ENCODE measurements at places on chromosomes 13 and 19.

GRCh38 chr19:463483-464207 lies 2.8 kb upstream of the SHC2 start:
- DNase-seq: no peak

GRCh38 chr19:1968279-1969175 lies 27.6 kb downstream of the CSNK1G2 start:
- DNase-seq: no peak

- DNase-seq: no peak
These were observed 97.5 kb downstream of the RAB20 start for GRCh38 chr13:110463871-110464510.

- DNase-seq: no peak
These were observed 8.6 kb downstream of the ANO8 start for GRCh38 chr19:17325881-17326594.

- DNase-seq: no peak
These were observed 13.6 kb upstream of the ZNF765 start for GRCh38 chr19:53381376-53381775.

- DNase-seq: no peak
These were observed 8.9 kb downstream of the CACNG8 start for GRCh38 chr19:53971673-53972072.

- peak; percentile 53 for DNase-seq
These were observed 5.8 kb upstream of the DMKN start for GRCh38 chr19:35519291-35519690.

- DNase-seq: no peak
These were observed 11.8 kb upstream of the CD70 start for GRCh38 chr19:6602729-6603114.

- DNase-seq: no peak
These were observed 19.3 kb downstream of the RUBCNL start for GRCh38 chr13:46367617-46368327.

- DNase-seq: no peak
These were observed 3.0 kb upstream of the GRAMD1A start for GRCh38 chr19:34997071-34997617.

DNA sequence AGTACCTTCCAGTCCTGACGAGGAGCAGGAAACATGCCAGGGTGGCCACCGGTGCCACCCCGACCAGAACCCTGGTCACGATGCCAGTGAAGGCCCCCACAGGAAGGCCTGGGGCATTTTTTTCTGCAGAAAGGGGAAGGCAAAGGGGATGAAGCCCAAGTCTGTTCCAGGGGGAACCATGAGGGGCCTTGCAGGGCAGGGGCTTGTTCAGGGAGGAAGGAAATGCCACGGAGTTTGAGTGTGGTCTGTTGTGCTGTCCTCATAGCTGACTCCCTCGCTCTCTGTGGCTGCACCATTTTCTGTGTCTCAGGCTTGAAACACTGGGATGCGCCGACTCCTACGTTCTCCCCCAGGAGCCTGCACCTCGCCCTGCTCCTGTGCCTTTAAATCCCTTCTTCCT lies 27.5 kb upstream of the CEACAM1 start:
- no peak for DNase-seq

- DNase-seq: no peak
These were observed 155.6 kb upstream of the IRS2 start for GRCh38 chr13:109941951-109942350.

DNA sequence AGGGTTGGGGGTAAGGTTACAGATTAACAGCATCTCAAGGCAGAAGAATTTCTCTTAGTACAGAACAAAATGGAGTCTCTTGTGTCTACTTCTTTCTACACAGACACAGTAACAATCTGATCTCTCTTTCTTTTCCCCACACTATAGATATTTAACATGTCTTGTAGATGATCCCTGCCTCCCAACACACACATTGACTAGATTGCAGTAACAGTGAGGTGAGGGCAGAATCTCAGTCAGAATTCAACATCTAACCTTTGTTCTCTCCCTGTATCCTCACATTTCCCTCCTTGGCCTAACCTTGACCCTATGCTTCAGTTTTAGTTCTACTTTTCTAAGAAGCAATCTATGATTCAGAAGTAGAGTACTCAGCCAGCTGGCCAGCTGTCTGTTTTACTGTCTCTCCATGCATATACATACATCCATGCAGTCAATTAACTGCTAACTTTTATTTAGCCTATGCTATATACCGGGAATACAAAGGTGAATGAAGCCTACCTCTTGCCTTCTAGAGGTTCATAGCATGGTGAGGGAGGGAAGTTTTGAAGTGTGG lies 18.1 kb downstream of the DNAJC15 start:
- no peak for DNase-seq

DNA sequence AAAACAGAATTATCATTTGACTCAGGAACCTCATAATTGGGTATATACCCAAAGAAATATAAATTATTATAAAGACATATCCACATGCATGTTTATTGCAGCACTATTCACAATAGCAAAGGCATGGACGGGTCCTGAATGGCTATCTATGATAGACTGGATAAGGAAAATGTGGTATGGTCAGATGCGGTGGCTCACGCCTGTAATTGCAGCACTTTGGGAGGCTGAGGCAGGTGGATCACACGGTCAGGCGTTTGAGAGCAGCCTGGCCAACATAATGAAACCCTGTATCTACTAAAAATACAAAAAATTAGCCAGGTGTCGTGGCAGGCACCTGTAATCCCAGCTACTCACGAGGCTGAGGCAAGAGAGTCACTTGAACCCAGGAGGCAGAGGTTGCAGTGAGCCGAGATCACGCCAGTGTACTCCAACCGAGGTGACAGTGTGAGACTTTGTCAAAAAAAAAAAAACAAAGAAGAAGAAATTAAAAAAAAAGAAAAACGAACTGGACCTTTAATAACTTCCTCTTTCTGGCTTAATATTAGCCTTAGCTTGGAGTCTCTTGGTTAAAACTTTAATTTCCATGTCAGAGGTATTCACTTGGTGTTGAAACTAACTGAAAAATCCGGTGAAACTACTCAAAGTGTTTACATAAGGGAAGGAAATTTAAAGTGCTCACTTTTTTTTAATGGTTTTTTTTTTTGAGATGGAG lies 104.4 kb downstream of the ZNF486 start:
- DNase-seq: no peak

GRCh38 chr13:108437496-108437895 lies 168.0 kb downstream of the TNFSF13B start:
- no peak for DNase-seq

- DNase-seq: no peak
These were observed 868.9 kb upstream of the SLC10A2 start for GRCh38 chr13:103935117-103935516.

GRCh38 chr13:112664501-112665203 lies 25.2 kb upstream of the ATP11A start:
- DNase-seq: no peak

- DNase-seq: peak; percentile 95
These were observed 33.3 kb upstream of the SPATA13 start for GRCh38 chr13:24127116-24127631.

GRCh38 chr13:90246005-90246404 lies 1101.5 kb upstream of the MIR17HG start:
- no peak for DNase-seq

DNA sequence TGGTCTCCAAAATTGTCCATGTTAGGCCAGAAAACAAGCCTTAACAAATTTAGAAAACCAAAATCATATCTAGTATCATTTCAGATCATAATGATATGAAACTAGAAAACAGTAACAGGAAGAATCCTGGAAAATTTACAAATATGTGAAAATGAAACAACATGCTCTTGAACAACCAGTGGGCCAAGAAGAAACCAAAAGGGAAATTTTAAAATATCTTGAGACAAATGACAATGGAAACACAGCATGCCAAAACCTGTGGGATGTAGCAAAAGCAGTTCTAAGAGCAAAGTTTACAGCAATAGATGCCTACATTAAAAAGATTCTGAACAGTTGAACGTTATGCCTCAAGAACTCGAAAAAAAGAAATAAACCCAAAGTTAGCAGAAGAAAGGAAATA lies 32.6 kb downstream of the VWA8 start:
- DNase-seq: no peak

DNA sequence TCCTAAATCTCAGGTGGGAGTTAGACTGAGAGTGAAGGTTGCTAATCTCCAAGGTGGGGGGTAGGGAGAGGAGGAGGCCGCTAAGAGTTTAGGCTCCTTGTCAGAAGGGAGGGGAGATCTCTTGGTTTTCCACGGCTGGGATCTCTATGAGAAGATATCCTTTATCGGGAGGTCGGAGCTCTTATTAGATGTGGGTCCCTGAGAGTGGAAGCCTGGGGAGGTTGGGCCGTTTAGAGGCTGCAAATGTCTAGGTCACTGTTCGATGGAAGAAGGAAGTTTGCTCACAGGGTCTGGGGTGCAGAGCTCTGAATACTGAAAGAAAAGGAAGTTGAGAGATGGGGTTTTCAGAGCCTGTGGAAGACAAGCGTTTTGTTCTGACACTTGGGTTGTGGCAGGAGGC lies 3.8 kb downstream of the MYADM start:
- DNase-seq: no peak

DNA sequence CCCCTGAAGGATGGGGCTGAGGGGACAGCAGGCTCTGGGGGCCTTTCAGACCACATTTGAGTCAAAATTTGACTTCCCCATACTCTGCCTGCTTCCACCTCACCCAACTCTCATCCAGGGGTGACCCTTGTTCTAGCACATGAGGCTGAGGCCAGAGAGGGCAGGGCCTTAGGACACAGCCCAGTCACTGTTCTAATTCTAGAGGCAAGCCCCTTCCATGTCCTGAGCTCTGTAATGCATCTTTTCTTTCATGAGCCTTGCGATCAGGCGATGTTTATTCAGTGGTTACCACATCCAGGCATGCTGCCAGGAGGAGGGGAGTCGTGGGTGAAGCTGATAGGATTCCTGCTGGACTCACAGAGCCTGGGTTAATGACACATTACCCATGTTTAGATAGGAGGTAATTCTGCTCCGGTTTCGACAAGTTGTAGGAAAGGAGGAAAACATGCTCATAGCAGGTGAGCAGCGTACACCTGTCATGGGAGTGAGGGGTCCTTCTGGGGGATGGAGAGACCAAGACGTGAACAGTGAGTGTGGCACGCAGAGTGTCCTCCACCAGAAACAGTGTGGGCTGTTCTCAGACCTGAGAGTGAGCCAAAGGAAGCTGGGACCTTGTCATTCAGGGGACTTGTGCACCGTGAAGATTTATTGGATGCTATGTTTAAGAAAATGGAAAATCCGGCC lies 9.3 kb downstream of the RPS9 start:
- DNase-seq: peak; percentile 92

- no peak for DNase-seq
These were observed 2.7 kb upstream of the ZFP82 start for GRCh38 chr19:36420961-36421748.

- no peak for DNase-seq
These were observed 109.6 kb downstream of the STARD13 start for GRCh38 chr13:33175991-33176390.

GRCh38 chr13:97746649-97747048 lies 206.8 kb upstream of the IPO5 start:
- no peak for DNase-seq

- DNase-seq: no peak
These were observed 71.1 kb upstream of the KCTD15 start for GRCh38 chr19:33725567-33725966.

GRCh38 chr19:56966225-56966696 lies 125.7 kb upstream of the PEG3 start:
- DNase-seq: no peak

- DNase-seq: peak; percentile 88
These were observed 12.3 kb downstream of the CIB3 start for GRCh38 chr19:16160943-16161560.

DNA sequence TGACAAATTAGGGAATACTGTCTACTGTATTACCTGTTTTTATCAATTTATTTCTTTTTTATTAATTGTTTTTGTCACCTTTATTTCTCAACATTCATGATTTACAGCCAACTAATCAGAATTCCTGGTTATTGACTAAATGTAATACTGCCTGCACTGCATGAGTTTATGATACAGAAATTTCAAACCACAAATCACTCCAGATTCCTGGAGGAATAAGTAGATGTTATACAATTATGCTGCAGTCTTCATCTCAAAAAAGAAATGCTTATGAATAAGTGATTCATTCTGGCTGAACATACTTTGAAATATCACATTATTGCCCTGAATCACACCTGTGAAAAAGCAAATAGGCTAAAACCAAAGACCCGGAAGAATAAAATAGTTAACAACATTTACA lies 249.7 kb downstream of the DACH1 start:
- DNase-seq: no peak

GRCh38 chr13:77460195-77460594 lies 75.3 kb upstream of the SCEL start:
- DNase-seq: no peak

DNA sequence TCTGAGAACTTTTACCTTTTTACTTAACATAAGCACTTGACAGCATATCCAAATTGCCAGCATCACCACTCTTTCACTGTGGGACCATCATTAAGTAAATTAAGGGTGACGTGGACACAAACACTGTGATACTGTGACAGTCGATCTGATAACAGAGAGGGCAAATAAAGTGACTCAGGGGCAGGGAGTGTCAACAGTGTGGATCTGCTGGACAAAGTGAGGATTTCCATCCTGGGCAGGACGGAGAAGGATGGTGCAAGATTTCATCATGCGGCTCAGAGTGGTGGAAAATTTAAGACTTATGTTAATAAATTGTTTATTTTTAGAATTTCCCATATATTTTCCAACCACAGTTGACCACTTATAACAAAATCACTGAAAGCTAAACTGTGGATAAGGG lies 60.0 kb upstream of the WDFY2 start:
- DNase-seq: peak; percentile 58

DNA sequence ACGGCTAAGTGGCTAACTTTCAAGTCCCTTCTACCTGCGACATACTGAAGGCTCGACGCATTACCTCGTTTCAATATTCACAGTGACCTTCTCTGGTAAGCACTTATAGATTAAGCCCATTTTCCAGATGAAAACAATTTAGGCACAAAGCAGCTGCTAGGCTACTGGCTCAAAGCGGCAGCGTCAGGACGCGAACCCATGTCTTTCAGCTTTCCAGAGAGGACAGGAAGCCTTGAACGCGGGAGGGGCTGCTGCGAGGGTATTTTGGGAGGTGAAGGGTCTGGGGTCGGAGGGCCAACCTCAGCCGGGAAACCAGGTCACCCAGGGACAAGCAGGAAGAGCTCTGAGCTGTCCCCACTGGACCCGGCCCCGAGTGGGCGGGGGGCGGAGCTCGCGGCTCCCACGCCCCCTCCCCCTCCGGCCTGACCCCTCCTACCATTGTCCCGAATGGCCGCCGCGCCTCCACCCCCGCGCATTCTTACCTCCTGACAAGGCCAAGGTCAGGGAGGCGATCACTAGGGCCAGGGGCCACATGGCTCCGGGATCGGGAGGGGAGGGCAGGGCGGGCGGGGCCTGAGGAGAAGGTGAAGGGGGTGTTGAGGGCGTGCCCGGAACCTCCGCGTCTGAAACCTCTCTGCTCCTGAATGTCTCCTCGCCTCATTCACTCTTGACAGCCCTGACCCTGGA lies at the start of gene KLK13:
TSS of gene KLK13 (minus strand) at position 559 of the 687 bp plus-strand sequence. CDS start at position 534, 25 bp downstream.
- peak; percentile 82 for DNase-seq

DNA sequence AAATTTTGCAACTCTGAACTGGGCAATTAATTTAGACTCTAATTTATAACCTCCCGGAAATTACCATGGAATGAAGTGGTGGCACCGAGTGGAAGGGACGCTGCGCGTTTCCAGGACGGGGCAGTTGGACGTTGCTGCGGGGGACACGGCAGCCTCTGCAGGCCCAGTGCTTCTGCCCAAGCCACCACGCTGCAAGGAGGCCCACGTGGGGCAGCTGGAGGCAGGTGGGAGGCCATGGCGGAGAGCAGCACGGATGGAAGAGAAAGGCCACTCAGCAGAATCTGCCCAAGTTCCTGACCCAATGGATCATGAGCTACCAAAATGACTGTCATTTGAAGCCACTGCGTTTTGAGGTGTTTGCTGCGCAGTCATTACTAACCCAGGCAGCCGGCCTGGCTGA lies 11.2 kb upstream of the ADPRHL1 start:
- DNase-seq: no peak

GRCh38 chr19:33464010-33464732 lies 57.4 kb downstream of the PEPD start:
- no peak for DNase-seq

Data from SW480 (cell line).